ENCODE measurements at places on chromosomes 16 and 17.

- no peak for DNase-seq
Measured at GRCh38 chr17:68592009-68592408, 9.2 kb downstream of the FAM20A start.

DNA sequence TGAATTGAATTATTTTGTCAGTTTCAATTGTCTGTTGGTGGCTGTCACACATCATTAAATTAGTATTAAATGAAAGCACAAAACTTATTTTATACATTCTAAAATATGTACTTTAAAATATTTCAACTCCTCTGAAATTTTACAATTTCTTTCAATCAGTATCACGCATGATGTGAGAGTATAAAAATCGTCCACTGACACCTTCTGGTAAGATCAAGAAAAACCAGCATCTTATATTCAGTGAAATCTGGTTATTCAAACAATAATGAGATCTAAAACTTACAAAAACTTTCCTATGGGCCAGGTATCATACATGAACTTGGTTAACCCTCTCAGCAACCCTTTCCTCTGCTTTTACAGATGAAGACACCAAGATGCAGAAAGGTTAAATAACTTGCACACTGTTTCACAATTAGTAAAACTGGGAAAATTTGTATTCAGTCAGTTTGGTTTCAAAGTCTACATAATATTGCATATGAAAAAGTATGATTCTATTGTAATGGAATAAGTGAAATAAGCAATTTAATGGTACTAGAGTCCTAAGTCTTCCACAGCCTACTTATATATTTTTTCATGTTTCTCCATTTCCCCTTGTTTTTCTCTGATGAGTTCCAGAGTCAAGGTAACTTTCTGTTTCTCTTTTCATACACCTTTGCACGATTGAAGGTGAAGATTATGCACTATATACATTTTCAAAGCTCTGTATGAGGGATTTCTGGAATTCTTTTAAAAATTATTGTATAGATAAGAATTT lies 58.7 kb downstream of the EFCAB5 start:
- DNase-seq = no peak

GRCh38 chr16:57061084-57061905 lies 31.1 kb upstream of the CPNE2 start:
- DNase-seq = peak; percentile 48

GRCh38 chr17:56982312-56982711 lies 4.4 kb downstream of the SCPEP1 start:
- DNase-seq = no peak

- DNase-seq = no peak
Measured at GRCh38 chr16:8167436-8167835, 422.9 kb downstream of the TMEM114 start.

GRCh38 chr17:59124665-59125064 lies 18.0 kb upstream of the TRIM37 start:
- no peak for DNase-seq

GRCh38 chr17:58351831-58352595 lies at the start of gene SUPT4H1:
Gene SUPT4H1, minus strand, starts transcription at chr17:58352201. Its CDS starts 66 bp downstream, at chr17:58352135.
- DNase-seq = peak; percentile 74

DNA sequence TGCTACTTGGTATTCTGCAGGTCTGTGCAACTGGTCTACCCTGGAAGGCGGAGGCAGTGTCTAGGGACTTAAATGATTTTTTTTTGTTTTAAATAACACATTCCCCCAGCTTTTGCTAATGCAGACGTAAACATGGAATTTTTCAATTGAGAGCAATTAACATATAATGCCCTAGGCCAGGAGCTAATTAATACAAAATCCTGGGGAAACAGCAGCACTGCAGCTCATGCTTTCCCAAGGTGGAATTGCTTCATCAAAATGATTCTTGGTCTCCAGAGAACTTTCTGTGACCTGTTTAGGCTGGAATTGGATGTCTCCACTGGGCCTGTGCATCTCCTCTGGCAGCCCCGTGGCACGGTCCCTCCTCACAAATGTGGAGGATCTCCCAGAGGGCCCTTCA lies 50.6 kb downstream of the SHISA9 start:
- no peak for DNase-seq

DNA sequence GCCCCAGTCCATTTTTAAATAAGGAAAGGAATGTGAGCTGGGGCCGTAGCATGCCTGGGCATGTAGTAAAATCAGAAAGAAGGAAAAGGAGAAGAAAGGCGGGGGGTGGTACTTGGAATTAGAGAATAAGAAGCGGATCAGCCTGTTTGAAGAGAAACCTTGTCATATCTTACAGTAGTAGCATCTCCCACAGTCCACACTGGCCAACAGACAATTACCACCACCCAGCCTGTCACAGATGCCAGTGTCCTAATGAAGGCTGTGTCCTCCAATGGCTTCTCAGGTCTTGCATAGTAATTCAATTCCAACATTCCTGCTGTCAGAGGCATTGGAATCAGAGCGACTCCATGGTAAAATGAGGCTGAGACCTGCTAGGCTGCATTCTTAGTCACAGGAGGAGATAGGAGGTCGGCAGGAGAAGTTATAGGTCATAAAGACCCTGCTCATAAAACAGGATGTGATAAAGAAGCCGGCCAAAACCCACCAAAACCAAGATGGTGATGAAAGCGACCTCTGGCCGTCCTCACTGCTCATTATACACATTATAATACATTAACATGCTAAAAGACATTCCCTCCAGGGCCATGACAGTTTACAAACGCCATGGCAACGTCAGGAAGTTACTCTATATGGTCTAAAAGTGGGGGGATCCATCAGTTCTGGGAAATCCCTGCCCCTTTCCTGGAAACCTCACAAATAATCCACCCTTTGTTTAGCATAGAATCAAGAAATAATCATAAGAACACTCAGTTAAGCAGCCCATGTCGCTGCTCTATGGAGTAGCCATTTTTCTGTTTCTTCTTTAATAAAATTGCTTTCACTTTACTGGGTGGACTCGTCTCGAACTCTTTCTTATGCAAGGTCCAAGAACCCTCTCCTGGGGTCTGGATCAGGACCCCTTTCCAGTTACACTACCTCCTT lies 9.6 kb upstream of the AKAP10 start:
- no peak for DNase-seq

- no peak for DNase-seq
Measured at GRCh38 chr17:31374094-31374447, 17.4 kb upstream of the RAB11FIP4 start.

DNA sequence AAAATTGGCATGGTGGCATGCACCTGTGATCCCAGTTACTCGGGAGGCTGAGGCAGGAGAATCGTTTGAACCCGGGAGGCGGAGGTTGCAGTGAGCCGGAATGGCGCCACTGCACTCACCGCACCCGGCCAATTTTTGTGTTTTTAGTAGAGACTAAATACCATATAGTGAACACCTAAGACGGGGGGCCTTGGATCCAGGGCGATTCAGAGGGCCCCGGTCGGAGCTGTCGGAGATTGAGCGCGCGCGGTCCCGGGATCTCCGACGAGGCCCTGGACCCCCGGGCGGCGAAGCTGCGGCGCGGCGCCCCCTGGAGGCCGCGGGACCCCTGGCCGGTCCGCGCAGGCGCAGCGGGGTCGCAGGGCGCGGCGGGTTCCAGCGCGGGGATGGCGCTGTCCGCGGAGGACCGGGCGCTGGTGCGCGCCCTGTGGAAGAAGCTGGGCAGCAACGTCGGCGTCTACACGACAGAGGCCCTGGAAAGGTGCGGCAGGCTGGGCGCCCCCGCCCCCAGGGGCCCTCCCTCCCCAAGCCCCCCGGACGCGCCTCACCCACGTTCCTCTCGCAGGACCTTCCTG lies at the start of gene HBQ1:
TSS of gene HBQ1 (plus strand) at position 359 of the 575 bp plus-strand sequence. CDS start at position 387, 28 bp downstream.
- DNase-seq = no peak

DNA sequence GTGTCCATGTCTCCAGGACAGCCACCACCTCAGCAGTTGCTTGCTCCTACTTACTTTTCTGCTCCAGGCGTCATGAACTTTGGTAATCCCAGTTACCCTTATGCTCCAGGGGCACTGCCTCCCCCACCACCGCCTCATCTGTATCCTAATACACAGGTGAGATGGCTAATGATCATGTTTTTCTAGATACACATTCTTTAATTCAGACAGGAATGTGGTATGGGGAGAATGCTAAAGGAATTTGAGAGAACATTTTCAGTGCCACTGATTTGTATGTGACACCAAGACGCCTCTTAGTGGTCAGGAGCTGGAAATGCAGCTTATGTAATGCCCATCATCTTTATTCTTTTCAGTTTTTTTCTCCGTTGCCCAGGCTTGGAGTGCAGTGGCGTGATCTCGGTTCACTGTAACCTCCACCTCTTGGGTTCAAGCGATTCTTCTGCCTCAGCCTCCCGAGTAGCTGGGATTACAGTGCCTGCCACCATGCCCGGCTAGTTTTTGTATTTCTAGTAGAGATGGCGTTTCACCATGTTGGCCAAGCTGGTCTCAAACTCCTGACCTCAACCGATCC lies 8.9 kb upstream of the RAPGEFL1 start:
- DNase-seq = no peak

DNA sequence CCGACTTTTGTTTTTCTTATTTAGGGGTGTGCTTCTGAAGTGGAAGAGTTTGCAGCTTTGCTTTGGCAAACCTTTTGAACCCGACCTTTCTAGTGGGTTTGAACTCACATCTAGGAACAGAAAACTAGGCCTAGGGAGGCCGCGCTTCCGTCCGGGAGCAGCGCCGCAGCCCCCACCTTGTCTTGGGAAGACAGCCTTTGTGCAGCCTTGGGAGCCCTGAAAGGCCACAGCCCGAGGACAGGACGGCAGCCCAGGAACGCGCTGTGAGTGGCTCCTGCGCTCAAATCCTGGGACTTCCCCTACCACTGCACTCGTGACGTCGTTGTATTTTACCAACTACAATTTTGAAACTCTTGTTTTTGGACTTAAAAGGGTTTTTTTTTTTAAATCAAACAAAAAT lies 53.7 kb upstream of the ZNF267 start:
- DNase-seq = no peak

DNA sequence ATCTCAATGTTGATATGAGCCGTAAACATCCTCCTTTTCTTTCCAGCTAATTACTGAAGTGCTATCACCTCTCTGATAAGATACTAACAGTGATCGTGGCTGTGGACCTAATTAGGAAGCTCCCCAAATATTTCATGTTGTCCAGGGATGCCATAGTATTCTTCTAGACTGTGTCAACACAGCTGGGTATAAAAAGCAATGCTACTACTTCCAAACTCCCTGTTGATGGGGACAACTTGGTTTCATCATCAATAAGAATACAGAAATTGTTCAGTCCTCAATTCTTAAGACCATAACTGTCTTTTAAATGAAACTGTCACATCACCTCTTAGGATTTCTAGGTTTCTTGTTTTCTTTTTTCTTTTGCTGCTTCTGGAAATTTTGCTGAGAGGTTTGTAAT lies 530.6 kb downstream of the TOX3 start:
- DNase-seq = no peak

GRCh38 chr17:4949321-4950074 lies 1.2 kb upstream of the PFN1 start:
- DNase-seq = no peak

DNA sequence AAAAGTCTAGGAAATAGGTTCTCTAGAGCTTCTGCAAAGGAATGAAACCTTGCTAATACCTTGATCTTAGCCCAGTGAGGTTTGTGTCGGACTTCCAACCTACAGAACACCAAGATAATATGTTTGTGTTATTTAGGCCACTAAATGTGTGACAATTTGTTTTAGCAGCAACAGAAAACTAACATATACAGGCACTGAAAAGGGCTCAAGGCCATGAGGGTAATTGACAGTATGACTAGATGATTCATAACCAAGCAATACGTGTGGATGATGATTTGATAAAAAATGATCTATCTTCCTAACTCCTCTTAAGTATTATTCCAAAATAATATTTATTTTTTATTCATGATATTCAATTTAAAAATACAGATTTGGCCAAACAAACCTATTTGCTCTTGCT lies 27.7 kb upstream of the MED13 start:
- no peak for DNase-seq

DNA sequence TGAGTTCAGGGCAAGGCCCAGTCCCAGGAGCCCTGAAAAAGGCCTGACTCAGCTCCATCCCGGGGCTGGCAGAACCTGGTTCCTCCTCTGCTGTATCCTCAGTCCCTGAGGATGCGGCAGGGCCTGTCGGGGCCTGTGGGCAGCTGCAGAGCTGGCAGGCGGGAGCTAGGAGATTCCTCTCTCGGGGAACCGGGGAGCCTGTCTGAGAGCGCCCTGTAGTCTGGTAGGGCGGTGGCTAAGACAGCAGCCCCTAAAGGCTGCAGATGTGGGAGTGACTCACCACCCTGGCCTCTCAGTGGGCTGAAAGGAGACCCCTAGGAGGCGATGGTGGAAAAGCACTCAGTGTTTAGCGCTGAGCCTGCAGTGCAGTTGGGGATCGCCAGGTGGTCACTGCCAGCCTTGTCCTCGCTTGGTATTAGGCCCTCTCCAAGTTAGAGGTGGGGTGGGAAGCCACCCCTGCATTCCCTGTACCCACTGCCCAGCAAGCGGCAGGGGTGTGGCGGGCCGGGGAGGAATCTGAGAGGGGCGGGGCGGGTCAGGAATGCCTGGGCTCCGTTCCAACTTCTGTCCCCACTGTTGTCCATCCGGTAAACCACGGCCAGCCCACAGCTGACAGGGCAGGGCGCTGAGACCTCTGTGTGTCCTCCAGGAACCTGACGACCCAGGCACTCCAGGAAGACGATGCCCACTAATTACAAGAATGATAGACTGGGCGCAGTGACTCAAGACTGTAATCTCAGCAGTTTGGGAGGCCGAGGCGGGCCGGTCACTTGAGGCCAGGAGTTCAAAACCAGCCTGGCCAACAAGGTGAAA lies 29.5 kb upstream of the CDH1 start:
- no peak for DNase-seq

DNA sequence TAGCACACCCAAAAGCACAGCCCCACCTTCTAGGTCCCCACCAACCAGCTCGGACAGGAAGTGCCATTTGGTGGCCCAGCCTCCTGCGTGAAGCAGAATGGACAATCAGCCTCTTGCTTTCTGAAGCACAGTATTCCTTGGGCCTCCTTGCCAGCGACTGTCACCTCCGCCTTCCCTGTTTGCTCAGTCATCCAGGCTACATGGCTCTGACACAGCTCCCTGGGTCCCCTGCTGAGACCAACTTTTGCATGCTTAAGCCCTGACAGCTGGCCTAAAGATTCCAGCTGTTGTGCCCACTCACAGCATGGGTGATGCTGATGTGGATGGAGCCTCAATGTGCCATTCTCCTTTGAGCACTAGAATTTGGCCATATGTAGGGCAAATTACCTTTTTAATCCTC lies 4.5 kb upstream of the CACNG5 start:
- no peak for DNase-seq

- no peak for DNase-seq
Measured at GRCh38 chr16:24801761-24802302, 43.9 kb upstream of the SLC5A11 start.

GRCh38 chr17:11035681-11036080 lies 197.8 kb upstream of the PIRT start:
- no peak for DNase-seq

- no peak for DNase-seq
Measured at GRCh38 chr17:17361867-17362539, 58.8 kb downstream of the NT5M start.

- peak; percentile 43 for DNase-seq
Measured at GRCh38 chr16:8674413-8675022, at the start of gene ABAT. Gene ABAT, plus strand, starts transcription at chr16:8674617. Its CDS starts 61,123 bp downstream, at chr16:8735740.

GRCh38 chr17:40309031-40309948 lies at the start of gene RARA:
Gene RARA, plus strand, starts transcription at chr17:40309180. Its CDS starts 22,039 bp downstream, at chr17:40331219.
- DNase-seq = no peak

GRCh38 chr16:9966569-9967157 lies 215.6 kb downstream of the GRIN2A start:
- peak; percentile 31 for DNase-seq

Data from HS-5 (cell line).